ENCODE measurements at places on chromosomes 2 and 18. TPM values are rescaled to one million over a fixed set of nuclear protein-coding genes. Genes with fewer than 3 reads are reported as not detected.

- no peak for DNase-seq
These were observed 1186.3 kb upstream of the CELF4 start for GRCh38 chr18:38751898-38752297.

GRCh38 chr2:7010391-7011054 lies 93.3 kb downstream of the RNF144A start:
- no peak for DNase-seq

DNA sequence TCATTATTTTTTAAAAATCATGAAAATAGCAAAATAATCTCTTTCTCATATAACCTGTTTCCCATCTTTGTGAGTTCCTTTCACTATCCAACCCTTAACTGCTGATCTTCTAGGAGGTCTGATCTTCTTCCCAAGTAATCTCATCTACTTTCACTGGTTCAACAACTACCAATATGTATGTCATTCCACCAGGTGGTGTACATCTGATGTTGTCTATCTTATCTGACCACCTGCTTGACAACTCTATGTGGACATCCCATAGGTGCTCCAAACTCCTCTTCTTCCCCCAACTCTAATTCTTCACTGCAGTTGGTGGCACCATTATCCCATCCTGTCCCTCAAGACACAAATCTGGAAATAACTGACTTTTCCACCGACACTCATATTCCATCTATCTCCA lies 62.5 kb downstream of the FAM228A start:
- no peak for DNase-seq

ASPRV1 gene
- total RNA-seq, result 0.67 TPM

LOXL3 gene
- 1.9 TPM for total RNA-seq

GCG gene
- not detected for total RNA-seq

DNA sequence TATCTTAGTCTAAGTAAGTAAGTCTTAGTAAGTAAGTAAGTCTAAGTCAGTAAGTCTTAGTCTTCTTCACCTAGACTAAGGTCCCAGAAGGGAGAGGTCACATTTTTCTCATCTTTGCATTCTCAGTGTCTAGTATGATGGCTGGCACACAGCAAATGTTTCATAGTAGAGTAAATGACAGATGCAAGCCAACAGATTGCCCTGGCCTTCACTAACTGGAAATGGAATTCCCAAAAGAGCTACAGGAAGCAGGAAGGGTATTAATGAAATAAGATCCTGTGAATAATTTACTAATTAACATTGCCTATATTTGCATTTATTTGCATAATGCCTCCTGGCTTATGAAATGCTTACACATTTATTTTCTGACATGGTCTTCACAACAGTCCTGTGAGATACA lies 221.6 kb downstream of the RAD51AP2 start:
- no peak for DNase-seq

DNA sequence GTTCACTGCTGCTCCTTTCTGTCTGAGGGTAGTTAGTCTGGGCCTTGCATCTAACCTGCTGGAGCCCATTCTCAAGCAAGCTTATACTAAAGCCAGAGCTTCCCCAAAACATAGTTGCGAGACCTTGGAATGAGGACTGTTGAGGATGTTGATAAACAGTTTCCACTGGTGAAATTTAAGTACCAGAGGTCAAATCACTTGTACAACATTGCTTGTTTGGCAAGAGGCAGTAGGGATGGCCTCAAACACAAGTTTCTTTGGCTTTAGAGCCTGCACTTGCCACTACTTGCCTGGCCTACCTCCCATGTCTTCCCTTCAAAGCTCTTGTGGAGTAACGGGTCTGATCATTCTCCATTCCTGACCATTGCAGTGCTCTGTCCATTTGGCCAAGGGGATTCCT lies 262.7 kb downstream of the FHOD3 start:
- no peak for DNase-seq

- no peak for DNase-seq
These were observed 721 bp downstream of the FHOD3 start for GRCh38 chr18:36298126-36298741.

Data from heart left ventricle (tissue), 16 donors.